Lower lobe of right lung (tissue), 2 donors: ENCODE measurements at places on chromosomes 5 and 9. TPM values are rescaled to one million over a fixed set of nuclear protein-coding genes. Genes with fewer than 3 reads are reported as not detected.

CNTLN gene
- total RNA-seq, result 9.2 TPM

PCDHA3 gene
- total RNA-seq, result 0.77 TPM

LURAP1L gene
- total RNA-seq, result 29.2 TPM

PCDHA12 gene
- total RNA-seq, result 6.6 TPM

MSMP gene
- total RNA-seq, result not detected

CCDC152 gene
- total RNA-seq, result 1.3 TPM

PLCXD3 gene
- total RNA-seq, result 2.8 TPM

CAMK4 gene
- 2.7 TPM for total RNA-seq

FAM221B gene
- 0.32 TPM for total RNA-seq

RIC1 gene
- total RNA-seq, result 20.5 TPM
